Activated naive CD8-positive, alpha-beta T cell treated with anti-CD3 and anti-CD28 coated beads for 36 hours (primary cell): ENCODE measurements at places on chromosomes 11 and 22. TPM values are rescaled to one million over a fixed set of nuclear protein-coding genes. Genes with fewer than 3 reads are reported as not detected.

Gene NXPE4
- total RNA-seq = not detected

DNA sequence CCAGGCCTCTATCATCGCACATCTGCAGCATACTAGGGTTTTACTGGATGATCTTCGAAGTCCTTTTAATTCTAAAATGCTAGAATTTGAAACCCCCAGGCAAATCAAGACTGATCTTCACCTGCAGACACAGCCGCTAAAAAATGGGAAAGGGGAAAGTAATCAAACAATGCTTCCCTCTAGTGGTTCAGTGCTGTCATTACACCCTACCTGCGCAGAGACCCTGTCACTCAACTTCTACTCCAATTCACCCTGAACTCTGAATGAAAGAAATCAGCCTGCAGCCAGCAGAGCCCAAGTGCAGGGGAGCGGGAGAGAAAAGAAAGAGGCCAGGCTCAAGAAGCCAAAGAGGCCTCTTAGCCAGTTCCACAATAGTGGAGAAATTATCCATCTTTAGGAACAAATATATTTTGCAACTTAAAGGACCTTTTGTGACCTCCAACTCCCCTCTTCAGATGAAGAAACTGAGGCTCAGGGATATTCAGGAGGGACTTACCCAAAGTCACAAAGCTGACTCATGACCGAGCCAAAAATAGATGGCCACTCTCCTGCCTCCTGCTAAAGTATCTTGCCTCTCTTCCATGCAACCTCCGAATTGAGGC, 33.0 kb downstream of the SERGEF start:
- DNase-seq = peak; percentile 6

- DNase-seq = no peak
Observed at GRCh38 chr11:1201395-1202153, 21.3 kb upstream of the MUC5B start.

- no peak for DNase-seq
Observed at GRCh38 chr22:22893891-22894739, 6.5 kb downstream of the IGLL5 start.

GRCh38 chr22:49869086-49869830, 15.6 kb downstream of the ZBED4 start:
- no peak for DNase-seq

Gene SPDYC
- not detected for total RNA-seq

DNA sequence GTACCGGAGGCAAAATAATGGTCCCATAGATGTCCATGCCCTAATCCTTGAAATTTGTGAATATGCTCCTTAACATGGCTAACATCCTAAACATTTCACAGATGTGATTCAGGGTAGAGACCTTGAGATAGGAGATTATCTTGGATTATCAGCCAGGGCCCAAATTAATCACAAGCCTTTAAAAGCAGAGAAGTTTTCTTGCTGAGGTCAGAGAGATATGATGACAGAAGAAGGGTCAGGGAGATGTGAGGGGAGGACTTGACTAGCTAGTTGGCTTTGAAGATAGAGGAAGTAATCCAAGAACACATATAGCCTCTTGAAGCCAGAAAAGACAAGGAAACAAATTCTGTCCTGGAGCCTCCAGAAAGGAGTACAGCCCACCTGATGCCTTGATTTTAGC, 19.1 kb upstream of the FDX1 start:
- DNase-seq = no peak

- DNase-seq = no peak
Observed at GRCh38 chr11:115552151-115552772, 48.0 kb upstream of the CADM1 start.

DNA sequence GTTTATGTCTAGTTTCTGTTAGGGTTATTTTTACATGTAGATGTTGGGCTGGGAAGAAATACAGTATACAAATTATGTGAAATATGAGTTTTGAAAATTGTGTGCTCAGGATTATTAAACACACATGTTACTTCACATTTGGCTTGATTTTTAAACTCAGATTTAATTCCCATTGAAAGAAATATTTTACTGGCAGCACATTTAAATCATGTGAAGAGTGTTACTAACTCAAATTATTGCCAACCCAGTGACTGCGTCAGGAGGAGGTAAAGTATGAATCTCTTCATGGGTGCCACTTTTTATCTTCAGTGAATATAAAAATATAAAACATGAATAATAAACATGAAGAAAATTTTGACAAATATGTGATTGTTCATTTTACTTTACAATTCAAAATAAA, 457.5 kb upstream of the CCDC179 start:
- no peak for DNase-seq

- peak; percentile 17 for DNase-seq
Observed at GRCh38 chr11:134032501-134033091, 36.3 kb upstream of the JAM3 start.

Gene IFITM1
- 345 TPM for total RNA-seq
